ENCODE measurements at places on chromosomes 12 and 14.

GRCh38 chr14:50040401-50040775 lies 76.0 kb downstream of the VCPKMT start:
- DNase-seq = no peak

DNA sequence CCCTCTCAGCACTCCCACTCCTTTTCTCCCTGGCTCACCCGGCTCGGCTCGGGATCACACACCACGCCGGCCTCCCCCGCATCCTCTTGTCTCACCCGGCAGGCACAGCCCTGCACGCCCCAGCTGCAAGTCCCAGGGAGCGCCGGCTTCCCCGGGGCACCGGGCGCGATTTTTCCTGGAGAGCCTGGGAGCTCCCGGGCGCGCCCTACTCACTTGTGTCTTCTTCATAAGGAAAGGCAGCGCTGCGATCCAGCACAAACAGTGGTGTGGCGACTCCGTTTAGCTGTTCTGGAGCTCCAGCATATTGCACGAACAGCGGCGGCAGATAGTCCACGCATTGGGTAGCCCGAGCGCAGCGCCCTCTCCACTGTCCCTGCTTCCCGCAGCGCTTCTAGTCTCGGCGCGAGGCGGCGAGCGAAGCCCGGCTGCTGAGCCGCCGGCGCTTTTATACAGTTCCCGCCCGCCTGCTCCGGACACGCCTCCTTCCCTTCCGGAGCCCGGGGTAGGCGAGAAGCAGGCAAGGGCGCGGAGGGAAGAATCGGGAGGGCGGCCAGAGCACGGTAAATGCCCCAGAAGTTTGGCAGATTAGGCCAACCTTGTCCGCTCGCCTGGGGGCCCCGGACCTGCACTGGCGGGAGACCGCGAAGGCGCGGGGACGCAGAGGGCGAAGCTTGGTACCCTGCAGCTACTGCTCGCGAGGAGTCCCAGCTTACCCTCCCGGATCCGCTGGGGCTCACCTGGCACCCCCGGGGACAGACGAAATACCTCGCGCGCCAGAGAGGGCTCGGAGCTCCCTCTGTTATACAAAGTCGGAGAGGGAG lies at the start of gene KITLG:
Gene KITLG (minus strand): TSS at position 421 of the 821 bp plus-strand sequence. CDS start 193 bp downstream, at position 228.
- DNase-seq = no peak

- no peak for DNase-seq
Observed at GRCh38 chr14:71050227-71050823, 143.1 kb downstream of the PCNX1 start.

- no peak for DNase-seq
Observed at GRCh38 chr12:29067430-29067829, 81.6 kb upstream of the FAR2 start.

DNA sequence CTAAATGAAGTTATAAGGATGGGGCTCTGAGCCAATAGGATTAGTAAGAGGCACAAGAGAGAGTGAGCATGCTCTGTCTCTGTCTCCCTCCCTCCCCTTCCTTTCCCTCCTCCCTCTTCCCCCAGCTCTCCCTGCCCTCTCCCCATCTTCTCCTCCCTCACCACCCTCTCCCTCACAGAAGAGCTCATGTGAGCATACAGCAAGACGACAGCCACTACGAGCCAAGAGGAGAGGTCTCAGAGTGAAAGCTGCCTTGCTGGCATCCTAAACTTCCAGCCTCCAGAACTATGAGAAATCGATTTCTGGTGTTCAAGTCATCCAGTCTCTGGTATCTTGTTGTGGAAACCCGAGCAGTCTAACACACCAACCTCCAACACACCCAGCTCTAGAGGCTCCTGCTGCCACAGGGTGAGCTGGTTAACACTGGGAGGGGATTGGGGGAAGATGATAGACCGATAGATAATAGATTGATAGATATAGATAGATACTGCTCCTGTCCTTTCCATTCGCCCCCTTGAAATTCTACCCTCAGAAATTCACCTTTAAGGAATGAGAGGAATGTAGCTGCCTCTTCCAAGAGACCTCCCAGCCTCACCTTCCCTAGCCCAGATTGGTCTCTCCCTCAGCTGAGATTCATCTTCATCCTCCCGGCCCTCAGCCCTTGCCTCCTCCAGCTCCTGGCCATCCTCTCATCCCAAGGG lies 25.8 kb upstream of the ACTN1 start:
- DNase-seq = no peak

- DNase-seq = no peak
Observed at GRCh38 chr12:26152507-26153102, 27.8 kb upstream of the BHLHE41 start.

DNA sequence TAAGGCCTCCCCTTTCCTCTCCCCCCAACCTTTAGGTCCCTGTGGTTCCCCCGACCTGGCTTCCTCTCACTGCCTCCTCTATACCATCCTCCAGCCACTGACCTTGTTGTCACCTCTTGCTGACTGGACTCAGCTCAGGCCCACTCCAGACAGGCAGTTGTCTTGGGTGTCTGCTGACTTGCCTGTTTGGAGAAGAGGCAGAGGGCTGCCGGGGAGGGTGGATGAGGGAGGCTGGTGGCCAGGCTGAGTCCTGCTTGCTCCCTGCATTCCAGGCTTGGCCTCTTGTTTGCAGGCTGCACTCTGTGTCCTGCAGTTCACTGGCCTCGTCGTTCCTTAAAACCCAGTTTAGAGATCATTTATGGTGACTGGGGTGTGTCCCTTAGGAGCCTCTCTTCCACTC lies 31.0 kb upstream of the RD3L start:
- no peak for DNase-seq

Data from substantia nigra (tissue), 51 donors.